Activated T-helper 17 cell treated with anti-CD3 and anti-CD28 coated beads, Interleukin-2, amount 50 U/mL, for 72 hours (primary cell): ENCODE measurements at places on chromosomes 12 and 14.
A peak's percentile ranks its signal among the peaks of the same experiment; 100 is the strongest.

DNA sequence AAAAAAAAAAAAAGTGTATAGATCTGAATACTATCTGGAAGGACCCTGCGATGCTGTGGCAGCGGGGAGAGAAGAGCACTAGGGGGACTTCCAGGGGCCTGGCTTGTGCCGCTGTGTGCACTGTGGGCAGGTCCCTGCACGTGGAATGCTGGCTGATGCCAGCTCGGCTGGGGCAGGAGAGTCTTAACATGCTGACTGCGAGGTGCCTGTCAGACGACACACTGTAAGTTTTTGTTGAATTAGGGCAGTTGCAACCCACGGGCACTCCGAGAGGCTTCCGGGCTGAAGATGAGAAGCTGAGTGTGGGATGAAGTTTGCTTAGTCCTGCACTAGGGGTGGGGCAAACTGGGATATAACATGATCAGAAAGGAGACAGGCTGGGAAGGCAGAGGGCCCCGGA, 10.7 kb downstream of the GLT1D1 start:
- no peak for ATAC-seq

DNA sequence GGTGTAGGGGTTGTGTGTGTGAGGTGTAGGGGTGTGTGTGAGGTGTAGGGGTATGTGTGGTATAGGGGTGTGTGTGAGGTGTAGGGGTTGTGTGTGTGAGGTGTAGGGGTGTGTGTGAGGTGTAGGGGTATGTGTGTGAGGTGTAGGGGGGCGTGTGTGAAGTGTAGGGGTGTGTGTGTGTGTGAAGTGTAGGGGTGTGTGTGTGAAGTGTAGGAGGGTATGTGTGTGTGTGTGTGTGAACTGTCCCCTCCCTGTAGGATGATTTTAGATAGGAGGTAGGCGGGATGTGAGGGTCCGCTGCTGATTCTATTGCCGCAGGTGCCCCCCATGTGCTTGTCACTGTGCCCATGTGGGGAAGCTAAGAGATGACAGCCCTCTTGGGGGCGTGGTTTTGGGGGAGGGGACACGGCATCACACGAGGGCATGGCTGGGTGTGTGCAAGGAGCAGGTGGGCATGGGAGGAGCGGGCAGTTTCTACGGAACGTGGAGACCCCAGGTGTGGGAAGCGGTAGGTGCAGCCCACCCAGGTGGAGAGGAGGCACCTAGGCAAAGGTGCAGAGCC, 88.5 kb downstream of the DDX51 start:
- ATAC-seq, result no peak

GRCh38 chr12:49827401-49828099, 663 bp downstream of the NCKAP5L start:
- no peak for ATAC-seq

DNA sequence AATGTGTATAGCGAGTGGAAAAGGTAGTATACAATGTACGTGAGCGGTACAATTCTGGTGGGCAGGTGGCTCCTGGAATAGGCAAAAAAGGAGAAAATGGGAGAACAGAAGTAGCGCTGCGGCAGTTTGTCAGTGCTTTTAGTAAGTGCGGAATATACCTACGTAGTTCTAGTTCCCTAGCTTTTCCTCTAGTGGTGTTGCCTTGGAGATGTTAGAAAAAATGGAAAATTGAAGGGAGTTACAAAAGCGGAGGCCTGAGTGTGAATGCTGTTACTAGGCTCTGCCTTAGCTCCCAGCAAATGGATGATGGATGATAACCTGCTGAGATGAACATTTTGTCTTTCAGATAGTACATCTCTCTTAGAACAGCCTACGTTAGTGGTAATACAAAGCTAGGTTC, 1.1 kb downstream of the TTC8 start:
- no peak for ATAC-seq

- ATAC-seq, result no peak
Measured at GRCh38 chr14:79583738-79584408, 627.4 kb downstream of the DIO2 start.

DNA sequence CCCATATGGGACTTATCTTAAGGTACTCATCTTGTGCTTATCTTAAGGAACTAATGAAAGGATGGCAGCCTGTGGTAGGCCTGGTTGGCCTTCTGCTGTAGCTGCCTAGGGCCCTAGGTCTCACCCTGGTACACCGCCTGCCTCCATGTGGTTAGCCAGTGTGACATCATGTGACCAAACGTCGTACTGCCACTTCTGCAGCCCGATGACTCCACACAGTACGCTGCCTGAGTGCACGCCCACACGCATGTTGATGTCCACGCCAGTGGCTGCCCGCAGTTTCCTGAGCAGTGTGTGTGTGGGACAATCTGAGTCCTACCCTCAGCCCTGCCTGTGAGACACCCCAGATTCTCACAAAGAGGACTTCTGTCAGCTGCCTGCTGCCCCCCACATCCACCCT, 5.1 kb downstream of the ADCY4 start:
- ATAC-seq, result peak; percentile 82

- ATAC-seq, result no peak
Measured at GRCh38 chr14:74858022-74858421, 17.9 kb downstream of the PROX2 start.

- ATAC-seq, result no peak
Measured at GRCh38 chr12:32398816-32399369, 465 bp upstream of the FGD4 start.

- no peak for ATAC-seq
Measured at GRCh38 chr14:55450987-55451386, 10.6 kb upstream of the TBPL2 start.

- ATAC-seq, result no peak
Measured at GRCh38 chr14:55697414-55697861, 117.4 kb downstream of the KTN1 start.

DNA sequence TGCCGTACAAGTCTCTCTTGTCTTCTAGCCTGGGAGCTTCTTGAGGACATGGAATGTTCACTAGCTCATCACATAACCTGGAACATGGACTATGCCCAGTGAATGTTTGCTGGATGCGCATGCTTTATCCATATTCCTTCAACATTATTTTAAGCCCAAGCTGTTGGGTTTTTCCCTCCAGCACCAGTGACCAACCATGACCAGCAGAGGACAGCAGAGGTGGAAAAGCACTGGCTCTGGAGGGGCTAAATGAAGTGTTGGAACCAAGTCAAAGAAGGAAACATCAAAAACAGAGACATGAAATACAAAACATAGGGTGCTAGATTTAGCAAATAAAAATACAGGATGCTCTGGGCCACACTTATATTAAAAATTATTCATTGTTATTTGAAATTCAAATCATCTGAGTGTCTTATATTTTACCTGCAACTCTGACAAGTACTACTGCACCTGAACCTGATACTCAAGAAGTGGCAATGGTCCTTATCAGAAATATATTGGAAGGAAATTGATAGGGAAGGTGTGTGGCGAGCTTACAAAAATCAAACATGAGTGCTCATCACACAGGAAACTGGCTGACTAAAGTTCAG, 23.1 kb upstream of the HELB start:
- ATAC-seq, result peak; percentile 54

- no peak for ATAC-seq
Measured at GRCh38 chr12:122790393-122791075, 16.2 kb downstream of the CCDC62 start.

DNA sequence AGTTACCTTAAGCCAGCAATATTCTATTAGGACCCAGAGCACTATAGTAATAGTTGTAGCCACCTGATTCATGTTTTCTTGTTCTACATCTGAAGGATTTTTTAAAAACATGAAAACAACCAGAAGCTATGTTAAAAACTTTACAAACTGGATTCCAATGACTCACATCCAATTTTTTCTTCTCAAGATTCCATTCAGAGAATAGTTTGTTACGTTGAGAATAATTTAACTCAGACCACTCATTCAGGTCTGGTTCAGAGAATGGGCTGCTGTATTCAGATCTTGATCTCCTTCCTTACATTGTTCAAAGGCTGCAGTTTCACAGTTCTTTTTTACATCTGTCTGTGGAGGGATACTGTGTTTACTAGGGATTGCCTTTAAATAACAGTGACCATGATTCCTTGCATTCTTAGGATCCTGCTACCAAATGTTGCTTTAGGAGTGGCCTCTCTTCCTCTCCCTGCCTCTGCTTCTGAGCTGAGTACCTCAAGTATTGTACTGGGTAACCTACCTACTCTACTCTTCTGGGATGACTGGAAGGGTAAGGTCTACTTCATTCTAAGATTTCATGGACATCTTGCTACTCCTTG, 448.0 kb upstream of the FBXO33 start:
- no peak for ATAC-seq

GRCh38 chr12:72018036-72018435, 79.4 kb downstream of the TPH2 start:
- no peak for ATAC-seq

- no peak for ATAC-seq
Measured at GRCh38 chr12:12749433-12749832, 32.3 kb downstream of the CDKN1B start.

DNA sequence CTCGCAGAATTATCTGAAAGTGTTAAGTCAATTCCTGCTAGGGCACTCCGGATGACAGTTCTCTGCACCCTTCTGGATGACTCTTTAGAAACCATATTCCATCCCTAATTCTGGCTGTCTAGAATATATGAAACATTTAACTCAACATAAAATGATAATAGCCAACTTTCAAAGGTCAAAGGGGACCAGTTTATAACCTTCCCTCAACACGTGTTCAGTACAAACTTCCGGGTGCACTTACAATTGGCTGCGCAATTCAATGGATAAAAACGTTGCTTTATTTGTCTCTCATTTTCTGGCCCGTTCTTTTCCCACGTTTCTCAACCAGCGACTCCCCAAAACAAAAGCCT, 1.3 kb downstream of the SBNO1 start:
- no peak for ATAC-seq

- no peak for ATAC-seq
Measured at GRCh38 chr12:92002673-92003382, 142.8 kb downstream of the BTG1 start.

- no peak for ATAC-seq
Measured at GRCh38 chr12:122368361-122369073, 54.0 kb downstream of the CLIP1 start.

DNA sequence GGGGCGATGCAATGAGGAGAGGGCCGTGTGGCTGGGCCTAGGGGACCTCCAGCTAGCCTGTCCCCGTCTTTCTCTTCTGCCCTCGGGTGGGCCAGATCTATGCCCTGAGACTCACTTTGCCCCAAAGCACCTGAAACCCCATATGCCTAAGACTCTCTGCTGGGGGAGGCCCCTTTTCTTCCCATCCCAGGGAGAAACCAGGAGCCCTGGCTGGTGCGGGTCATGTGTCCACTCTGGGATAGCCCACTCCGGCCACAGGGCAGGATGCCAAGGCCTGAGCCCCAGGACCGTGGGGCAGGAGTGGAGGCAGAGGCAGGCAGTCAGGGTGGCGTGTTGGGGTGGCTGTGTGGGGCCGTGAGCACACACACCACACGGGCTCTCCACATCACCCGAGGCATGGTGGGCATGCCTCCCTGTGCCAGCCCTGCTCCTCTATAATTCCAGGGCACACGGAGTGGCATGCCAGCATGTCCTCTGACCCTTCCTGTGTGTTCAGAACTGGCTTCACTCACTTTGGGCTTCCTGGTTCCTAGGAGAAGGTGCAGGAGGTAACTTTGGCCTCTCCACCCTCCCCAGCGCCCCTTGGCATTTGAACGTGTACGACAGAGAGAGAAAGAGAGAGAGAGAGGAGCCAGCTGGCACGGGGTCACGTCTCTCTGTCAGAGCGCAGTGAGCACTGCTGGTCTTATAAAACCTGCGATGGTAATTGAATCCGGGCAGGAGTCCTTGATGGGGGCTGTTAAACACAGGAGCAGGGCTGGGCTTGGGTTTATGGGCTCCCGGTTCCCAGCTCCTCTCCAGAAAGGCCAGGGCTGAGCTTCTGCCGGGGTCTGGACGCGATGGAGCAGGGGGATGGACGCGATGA, 144.2 kb downstream of the KIF26A start:
- no peak for ATAC-seq

DNA sequence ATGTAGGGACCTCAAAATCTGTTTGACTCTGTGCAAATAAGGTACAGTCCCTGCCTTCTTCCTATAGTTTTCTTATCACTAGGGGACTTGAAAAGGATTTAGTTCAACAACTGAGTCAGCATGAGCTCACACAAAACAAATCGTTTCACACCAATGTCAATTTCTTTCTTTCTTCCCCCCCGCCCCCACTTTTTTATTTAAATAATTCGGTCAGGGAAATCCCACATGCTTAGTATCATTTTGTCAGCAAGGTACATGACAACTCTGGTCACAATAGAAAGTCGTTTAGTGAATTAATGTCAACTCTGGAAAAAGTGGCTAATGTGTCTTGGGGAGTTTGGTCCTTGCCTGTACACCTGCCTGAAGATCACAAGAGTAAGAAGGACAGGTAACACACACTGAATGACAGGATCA, 232.2 kb upstream of the PLEKHG7 start:
- peak; percentile 97 for ATAC-seq

DNA sequence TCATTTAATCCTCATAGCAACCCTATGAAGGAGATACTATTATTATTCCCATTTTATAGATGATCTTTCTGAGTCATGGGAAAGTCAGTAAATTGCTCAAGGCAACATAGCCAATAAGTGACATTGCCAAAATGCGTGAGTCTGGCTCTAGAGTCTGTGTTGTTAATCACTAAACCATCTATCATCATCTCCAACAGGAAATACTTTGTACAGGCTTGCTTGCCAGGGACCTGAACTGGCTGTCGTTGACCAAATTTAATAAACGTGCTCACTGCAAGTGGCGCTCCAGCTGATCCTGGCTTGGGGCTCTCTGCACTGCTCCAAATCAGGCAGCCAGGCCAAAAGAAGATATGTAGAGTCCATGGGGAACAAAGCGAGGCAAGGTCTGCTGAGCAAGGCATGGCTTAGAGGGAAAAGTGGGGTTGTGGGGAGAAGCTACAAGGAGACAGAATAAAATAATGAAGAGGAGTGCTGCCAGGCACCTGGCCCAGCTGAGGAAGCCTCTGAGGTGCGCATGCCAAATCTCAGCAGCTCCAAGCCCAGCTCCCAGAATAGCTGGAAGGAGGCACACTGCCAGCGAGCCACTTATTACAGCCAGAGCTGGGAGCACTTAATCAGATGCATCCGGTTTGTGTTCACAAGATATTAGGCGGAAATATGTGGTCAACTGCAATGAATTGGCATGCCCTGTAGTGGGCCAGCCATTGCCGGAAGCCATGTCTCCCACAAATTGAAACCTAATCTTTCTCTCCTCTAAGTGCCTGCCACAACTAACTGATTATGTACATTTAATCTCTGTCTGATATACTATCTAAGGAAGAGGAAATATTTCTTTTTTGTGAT, 43.3 kb upstream of the PTPRO start:
- ATAC-seq, result peak; percentile 34

- ATAC-seq, result no peak
Measured at GRCh38 chr12:97046901-97047300, 139.8 kb downstream of the NEDD1 start.

- no peak for ATAC-seq
Measured at GRCh38 chr12:10101648-10102220, 2.9 kb upstream of the CLEC1A start.
